Right forelimb (tissue), 1 donor: ENCODE measurements at places on chromosomes 5 and 9.
A peak's percentile ranks its signal among the peaks of the same experiment; 100 is the strongest.

GRCh38 chr5:107437154-107437553, 233.6 kb downstream of the EFNA5 start:
- no peak for DNase-seq

GRCh38 chr5:40112875-40113274, 566.8 kb upstream of the PTGER4 start:
- no peak for DNase-seq

DNA sequence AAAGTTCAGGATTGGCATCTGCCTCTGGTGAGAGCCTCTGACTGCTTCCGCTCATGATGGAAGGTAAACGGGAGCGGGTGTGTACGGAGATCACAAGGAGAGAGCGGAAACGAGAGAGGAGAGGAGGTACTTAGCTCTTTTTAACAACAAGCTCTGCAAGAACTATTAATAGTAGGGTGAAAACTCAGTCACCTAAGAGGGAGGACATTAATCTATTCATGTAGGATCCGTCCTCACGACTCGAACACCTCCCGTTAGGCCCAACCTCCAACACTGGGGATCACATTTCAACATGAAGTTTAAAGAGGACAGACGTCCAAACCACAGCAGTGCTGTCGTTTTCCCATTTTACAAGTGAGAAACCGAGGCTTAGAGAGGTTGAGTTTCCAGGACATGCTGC, 173.7 kb downstream of the SLC28A3 start:
- no peak for DNase-seq

DNA sequence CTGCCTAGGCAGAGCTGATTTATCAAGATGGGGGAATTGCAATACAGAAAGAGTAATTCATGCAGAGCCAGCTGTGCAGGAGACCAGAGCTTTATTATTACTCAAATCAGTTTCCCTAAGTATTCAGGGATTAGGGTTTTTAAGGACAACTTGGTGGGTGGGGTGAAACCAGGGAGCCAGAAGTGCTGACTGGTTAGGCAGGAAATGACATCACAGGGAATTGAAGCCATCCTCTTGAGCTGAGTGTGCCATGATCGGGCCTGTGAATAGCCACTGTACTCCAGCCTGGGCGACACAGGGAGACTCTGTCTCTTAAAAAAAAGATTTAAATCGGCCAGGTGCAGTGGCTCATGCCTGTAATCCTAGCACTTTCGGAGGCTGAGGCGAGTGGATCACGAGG, 45.3 kb upstream of the CDK5RAP2 start:
- no peak for DNase-seq

DNA sequence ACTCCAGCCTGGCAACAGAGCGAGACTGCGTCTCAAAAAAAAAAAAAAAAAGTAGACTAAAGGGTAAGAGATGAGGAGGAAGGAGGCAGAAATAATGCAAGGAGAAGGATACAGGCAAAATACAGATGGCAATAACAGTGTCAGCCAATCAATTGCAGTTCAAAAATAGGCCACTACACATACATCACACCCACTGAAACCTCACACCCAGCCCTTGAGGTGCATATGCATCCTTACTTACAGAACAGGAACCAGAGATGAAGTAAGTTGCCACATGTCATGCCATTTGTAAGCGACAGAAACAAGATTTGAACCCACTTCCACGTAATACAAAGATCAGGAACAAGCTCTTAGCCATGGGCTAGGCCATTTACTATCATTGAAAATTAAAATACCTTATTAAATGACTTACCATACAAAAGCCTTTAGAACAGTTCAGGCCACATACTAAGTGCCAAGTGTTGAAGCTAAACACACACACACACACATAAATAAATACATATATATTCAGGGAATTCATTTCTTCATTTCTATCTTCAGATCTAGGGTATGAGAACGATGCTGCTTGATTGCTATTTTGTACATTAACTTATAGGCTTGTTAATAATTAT, 98.4 kb downstream of the FNBP1 start:
- no peak for DNase-seq

DNA sequence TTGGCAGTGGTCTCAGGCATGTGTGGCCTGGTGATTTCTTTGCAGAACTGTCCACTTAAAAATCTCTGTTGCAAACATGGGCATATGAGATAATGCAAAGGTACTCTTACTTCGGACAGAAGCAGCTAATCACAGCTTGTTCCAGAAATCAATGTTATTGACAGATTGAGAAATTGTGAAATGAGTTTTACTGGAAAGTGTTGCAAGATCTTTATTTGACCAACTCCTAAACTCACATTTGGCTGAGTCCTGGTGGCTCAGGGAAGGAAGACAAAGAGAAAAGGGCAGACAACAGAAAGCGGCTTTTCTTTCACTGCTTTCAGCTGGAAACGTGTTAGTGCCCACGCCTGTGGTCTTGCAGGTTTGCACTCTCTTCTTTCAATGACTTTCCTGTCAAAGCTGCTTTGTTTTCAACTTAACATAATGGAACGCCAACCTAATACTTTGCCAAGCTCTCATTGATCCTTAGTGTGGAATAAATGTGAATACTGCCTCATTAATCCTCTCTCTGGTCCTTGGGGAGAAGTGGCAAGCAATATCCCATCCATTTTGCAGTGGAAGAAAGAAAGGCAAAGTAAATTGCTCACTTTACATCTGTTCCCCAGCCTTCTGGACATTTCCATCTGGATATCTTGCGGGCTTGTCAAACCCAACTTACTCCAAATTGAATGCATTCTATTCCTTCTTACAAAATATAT, 586.4 kb downstream of the LRRC70 start:
- no peak for DNase-seq

- peak; percentile 70 for DNase-seq
Measured at GRCh38 chr9:2570615-2571479, 50.7 kb upstream of the VLDLR start.

- DNase-seq = peak; percentile 76
Measured at GRCh38 chr5:44294516-44294915, 94.7 kb downstream of the FGF10 start.

DNA sequence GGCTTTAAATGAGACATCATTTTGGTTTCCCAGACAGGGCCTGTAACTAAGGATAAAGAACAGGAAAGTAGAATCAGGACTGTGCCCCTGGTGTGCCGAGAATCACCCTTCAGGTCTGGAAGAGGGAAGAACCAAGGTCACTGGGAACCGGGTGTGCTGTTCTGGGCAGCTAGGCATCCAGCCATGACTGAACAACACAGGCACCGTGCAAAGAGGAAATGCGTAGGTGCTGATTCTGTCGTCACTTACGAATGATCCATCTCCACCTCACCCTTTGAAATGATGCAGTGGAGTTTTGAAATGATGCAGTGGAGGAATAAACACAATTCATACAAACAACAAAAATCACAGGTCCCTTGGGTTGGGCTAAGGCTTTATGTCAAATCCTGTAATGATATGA, 64.4 kb downstream of the MAP1B start:
- no peak for DNase-seq

DNA sequence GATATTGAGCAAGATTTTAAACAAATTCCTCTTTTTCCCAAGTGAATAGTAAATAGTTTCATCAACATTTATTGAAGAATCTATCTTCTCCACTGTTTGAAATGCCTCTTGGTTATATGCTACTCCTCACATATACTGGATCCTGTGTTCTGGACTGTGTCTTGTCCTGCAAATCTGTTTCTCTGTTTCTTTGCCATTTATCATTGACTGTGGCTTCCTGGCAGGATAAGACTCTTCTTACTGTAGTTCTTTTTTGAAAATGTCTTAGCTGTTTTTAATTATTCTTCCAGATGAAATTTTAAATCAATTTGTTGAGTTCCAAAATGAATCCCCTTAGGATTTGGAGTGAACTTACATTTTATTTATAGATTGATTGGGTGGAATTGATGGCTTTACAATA, 27.8 kb downstream of the RALGPS1 start:
- no peak for DNase-seq

DNA sequence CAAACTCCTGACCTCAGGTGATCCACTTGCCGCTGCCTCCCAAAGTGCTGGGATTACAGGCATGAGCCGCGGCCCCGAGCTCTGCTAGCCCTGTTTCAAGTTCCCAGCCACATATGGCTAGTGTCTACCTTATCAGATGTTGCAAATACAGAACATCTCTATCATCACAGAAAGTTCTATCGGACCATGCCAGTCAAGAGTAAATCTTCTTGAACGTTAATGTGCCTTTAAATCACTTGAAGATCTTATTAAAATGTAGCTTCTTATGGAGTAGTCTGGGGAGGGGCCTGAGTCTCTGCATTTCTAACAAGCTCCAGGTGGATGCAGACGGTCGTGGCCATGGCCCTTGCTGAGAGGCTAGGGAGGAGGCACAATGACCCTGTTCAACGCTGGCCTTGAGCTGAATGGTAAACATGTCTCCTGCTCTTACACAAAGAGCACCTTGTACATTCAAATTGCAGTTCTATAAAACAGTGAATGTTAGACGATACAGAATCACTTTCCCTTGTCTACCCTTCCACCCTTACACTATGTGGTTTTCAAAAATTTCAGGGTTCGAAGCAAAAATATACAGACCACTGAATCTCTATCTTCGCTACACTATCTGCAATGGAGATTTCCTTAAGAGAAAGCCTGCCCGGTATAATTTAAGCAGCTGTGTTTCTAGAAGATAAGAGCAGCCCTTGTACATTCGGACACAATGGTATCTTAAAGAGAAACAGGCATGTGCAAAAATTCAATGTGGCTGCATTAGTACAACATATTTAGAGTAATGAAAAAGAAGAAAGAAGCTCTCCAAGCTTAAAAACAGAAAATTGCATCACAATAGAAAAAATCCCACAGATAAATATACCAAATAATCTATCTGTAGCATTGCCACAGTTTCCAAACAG, 114.1 kb downstream of the FRMD3 start:
- no peak for DNase-seq

- no peak for DNase-seq
Measured at GRCh38 chr5:2752821-2753439, 1.5 kb upstream of the IRX2 start.

DNA sequence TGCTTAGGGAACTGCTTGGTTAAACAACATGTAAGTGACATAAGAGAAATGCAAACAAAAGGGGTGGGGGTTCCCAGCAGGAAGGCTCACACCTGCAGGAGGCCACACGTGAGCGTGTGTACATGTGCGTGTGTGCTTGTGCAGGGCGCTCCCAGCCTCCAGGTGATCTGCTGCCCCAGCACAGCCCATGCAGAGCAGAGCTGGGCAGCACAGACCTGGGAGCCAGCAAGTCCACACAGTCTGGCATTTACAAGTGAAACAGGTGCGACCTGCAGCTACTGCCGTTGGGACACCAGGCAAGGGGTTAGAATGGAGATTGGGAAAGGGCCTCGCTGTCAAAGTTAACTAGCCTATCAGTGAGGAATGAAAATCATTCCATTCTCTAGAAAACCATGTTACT, 41.8 kb downstream of the GRAMD2B start:
- no peak for DNase-seq
